ENCODE measurements at places on chromosomes 2 and 18.

DNA sequence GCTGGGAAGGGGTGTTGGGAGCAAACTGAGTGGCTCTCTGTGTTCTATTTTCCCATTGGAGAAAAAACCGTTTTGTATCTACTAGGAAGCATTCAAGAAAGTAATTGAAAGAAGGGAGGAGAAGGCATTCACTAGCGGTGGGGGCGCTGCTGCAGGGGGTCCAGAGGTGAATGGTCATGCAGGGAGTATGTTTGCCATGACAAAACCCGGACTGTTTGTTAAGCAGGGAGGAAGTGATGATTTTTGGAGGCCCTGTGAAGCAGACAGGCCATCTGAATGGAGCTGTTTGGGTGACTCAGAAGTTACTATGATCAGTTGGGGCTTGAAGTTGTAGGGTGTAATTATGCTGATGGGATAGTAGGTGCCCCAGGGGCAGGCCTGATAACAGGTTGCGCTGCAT, 7.0 kb downstream of the TAF4B start:
- DNase-seq, result no peak

DNA sequence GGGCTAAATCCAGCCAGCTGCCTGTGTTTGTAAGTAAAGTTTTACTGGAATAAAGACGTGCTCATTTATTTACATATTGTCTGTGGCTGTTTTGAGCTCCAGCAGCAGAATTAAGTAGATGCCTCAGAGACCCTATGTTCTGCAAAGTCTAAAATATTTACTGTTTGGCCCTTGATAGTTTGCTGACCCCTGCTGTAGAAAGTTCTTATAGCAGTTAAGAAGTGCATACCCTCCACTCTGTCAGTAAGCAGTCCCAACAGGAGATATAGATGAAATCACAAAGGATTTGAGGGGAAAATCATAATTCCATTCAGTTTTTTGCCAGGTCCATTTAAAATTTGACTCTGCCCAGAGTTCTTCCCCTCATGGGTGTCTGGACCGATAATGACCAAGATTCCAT, 50.1 kb upstream of the ITM2C start:
- peak; percentile 61 for DNase-seq

DNA sequence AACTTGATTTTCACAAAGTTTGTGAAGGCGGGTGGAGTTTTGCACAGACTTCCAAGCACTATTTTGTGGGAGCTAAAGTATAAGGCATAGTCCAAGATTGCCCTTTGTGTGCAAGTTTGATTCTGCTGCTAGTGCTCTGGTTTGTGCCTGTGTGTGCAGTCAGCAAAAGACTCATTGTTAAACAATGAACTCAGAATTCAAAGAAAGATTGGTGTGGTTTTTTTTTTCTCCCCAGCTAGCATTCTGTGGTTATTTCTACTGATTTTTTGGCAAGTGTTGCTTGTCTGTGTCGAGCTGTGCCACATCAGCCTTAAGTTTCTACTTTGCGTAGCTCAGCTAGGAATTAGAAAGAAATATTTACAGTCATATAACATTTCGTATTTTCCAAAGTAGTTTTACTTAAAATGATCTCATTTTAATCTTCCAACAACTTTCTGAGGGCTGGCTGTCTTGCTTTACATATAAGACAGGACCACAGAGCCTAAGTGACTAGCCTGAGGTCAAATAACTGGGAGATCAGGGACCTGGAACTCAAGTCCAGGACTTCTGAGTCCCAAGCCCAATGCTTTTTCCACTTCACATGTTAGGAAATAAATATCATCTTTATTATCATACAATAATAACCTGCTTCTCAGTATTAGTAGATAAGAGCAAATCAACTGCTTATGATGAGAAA, 69.8 kb downstream of the BABAM2 start:
- peak; percentile 62 for DNase-seq

DNA sequence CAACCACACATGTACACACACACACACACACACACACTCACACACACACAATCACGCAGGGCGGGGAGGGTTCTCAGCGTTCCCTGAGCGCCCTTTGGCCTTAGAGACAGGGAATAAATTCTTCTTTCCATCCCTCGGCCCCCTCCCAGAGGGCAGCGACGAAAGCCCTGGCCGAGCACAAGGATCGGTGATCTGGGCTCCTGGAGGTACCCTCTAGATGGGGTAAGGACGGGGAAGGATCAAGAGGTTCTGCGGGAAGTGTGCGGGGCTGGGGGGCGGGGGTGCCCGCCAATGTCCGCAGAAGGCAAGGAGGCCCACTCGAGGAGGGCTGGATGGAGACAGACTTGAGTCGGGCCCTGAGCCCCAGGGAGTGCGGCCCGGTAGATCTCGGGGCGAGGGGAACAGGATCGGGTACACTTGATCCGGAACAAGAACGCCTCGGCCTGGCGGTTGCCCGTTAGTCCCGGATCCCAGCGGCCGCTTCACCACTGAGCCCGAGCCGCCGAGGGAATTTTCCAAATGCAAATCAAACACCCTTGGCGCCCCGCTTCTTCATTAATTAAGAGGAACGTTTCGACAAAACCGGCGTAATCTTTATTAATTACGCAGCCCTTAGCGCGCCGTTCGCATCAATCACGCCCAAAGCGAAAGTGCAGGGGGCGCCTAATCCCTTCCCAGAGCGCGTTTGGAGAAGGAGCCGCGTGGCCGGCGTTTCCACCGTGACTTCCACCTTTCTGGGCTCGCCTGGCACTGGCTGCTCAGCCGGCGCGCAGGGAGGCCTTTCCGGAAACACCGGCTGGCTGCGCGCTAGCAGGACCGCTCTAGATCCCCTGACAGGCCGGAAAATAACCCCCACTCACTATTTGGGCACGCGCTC, 7.0 kb upstream of the PAX3 start:
- peak; percentile 63 for DNase-seq

DNA sequence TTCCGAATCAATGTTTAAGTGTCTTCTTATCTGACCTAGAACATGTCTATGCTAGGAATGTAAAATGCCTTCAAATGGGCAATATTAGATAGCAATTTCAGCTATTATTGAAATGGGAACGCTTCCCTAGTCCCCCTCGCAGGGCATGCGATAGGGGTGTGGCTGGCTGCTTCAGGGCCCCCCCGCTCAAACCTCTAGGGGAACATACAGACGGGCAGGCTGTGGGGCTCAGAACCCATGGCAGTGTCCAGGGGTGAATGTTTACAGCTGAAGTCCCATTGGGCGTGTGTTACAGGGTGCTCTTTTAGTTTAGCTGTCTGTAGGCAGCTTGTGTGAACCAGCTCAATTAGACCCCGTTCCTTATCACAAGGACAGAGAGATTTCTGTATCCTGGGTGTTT, 315.9 kb downstream of the DSEL start:
- no peak for DNase-seq

- DNase-seq, result no peak
These were observed 43.7 kb downstream of the PTPN2 start for GRCh38 chr18:12840382-12840781.

- DNase-seq, result no peak
These were observed 31.7 kb upstream of the IL36G start for GRCh38 chr2:112946086-112946485.

- DNase-seq, result no peak
These were observed 160.1 kb downstream of the PARD3B start for GRCh38 chr2:204705243-204705932.

- no peak for DNase-seq
These were observed 73.2 kb upstream of the SLC14A2 start for GRCh38 chr18:45542043-45542442.

- DNase-seq, result no peak
These were observed 112.2 kb upstream of the MEIS1 start for GRCh38 chr2:66322506-66323260.

- DNase-seq, result no peak
These were observed 4.9 kb upstream of the SNORC start for GRCh38 chr2:232865165-232865564.

DNA sequence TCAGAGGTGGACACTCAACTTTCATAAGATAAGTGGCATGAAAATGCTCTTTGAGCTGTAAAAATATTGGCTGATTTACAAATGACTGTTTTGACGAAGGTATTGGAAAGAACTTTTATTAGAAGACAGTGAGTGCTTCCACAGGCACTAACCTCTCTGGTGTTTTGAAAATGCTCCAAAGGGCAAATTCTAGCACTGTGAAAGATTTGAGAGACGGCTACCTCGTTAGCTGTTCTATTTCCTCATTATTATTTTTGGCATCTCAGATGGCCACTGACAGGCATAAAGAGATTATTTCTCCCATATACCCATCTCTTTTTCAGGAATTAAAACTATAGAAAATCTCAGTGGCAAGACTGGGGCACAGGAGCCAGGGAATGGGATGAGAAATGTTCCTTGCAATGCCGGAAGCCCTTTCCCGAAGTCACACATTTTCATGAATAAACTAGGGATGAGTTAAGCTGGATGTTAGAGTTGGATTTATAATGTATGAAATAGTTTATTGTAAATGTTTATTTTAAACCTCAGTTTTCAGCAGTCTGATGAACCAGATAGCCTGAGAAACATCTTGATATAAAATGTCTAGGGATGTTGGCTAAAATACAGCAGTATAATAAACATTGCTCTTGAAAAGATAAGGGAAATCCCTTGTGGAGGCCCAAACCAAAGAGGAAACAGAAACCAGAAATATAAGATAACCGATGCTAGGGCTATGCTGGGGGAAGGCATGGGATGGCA, 175.7 kb downstream of the ASB1 start:
- no peak for DNase-seq

- no peak for DNase-seq
These were observed 18.6 kb upstream of the CYP26B1 start for GRCh38 chr2:72166279-72166678.

GRCh38 chr18:35041815-35042387, 688 bp downstream of the MAPRE2 start:
- DNase-seq, result peak; percentile 56

DNA sequence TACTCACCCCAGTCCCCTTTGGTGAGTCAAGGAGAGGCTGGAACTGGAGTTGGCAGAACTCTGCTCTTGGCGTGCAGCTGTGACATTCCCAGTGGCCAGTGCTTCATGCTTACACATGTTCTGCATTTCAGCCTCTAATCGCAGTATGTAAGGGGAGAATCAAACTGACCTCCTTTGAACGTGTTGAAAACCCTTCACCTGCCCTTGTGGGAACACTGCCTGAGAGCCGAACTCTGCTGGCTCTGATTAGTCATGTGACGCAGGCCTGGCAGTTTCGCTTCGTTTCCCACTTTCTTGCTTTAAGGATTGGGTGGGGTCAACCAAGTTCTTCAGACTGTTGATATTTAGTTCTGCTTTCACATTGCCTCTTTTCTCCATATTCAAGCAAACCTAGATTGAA, 173.8 kb upstream of the BCL2L11 start:
- no peak for DNase-seq

- peak; percentile 61 for DNase-seq
These were observed 10.8 kb downstream of the SIX3 start for GRCh38 chr2:44952143-44952805.

DNA sequence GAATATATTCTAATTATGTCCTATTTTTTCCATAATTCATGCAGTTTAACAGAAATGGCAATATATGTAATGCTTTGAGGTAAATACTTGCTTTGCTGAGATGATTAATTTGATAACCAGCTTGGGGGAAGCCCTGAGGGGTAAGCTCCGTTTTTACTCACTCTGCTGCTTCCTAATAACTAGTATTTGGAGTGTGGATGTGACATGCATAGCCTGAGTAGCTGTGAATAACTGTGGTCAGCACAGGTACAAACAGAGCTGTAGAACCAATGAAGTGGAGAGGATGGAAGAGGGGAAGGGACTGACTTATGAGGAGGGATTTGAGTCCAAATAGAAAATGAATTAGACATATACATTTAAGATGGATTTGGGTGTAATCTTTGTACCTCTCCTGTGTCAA, 1495.5 kb upstream of the DDX18 start:
- DNase-seq, result no peak

GRCh38 chr2:68468801-68469200, 1.4 kb downstream of the APLF start:
- peak; percentile 13 for DNase-seq

GRCh38 chr2:236054125-236054524, 114.1 kb downstream of the GBX2 start:
- DNase-seq, result no peak

- no peak for DNase-seq
These were observed 285.1 kb downstream of the TMX3 start for GRCh38 chr18:68429841-68430240.

DNA sequence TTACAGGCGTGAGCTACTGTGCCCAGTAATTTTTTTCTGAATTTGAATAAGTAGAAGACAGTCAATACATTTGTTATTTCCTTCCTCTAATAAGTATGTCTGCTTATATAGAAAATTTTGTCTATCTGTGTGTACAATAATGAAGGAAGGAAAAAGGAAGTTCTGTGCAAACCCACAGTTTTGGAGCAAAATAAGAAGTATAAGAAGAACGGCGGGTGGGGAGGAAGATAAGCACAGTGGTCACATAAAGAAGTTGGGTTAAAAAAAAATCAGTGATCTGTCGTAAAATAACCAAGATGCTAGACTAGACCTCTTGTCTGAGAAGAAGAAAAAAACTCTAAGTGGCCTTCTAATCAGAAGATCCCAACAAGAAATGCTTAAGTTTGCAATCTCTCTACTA, 20.2 kb downstream of the MGAT4A start:
- peak; percentile 97 for DNase-seq

DNA sequence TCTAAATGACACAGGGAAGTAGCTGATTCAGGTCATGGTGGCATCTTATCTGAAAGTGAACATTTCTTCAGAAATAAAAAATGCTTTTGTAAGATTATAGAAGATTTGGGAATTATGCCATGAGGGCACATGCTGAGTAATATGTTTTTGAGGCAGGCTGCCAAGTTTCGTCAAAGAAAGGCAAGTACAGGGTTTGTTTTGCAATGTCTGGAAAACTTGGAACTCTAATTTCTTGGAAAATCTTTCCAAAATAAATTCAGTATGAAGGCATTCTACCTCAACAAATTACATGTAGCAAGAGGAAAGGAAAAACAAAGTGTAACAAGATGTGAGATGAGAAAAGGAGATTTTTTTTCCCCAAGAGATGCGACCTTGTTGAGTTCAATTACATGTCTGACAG, 167.7 kb downstream of the PLCL1 start:
- no peak for DNase-seq

DNA sequence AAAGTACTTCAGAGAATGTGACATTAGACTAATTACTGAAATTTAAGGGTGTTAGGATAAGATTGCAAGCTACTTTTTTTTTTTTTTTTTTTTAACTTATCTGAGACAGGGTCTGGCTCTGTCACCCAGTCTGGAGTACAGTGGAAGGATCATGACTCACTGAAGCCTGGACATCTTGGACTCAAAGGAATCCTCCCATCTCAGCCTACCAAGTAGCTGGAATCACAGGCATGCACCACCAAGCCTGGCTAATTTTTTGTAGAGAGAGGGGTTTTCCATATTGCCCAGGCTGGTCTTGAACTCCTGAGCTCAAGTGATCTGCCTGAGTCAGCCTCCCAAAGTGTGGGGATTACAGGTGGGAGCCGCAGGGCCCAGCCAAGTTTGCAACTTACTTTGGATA, 1246.0 kb upstream of the ZEB2 start:
- no peak for DNase-seq

- no peak for DNase-seq
These were observed 10.8 kb upstream of the COX7A2L start for GRCh38 chr2:42371611-42372473.
